Fibroblast of the aortic adventitia (primary cell): ENCODE measurements at places on chromosomes 7 and 10.

- no peak for DNase-seq
These were observed 652 bp downstream of the HMX2 start for GRCh38 chr10:123148414-123149161.

- no peak for DNase-seq
These were observed 14.0 kb downstream of the NACAD start for GRCh38 chr7:45074528-45075354.

DNA sequence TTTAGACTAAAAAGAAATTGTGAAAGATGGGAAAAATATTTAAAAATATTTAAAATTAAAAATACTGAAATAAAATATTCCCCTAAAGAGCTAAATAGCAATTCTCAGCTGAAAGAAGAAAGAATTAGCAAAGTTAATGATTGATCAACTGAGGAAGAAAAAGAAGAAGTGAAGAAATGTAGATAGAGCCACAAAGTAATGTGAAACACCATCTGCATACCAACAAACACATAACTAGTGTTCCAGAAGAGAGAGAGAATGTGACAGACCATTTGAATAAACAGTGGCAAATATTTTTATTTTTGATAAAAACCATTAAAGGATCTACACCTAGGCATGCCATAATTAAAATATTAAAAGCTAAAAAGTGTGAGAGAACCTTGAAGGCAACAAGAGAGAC lies 784.5 kb upstream of the ZWINT start:
- no peak for DNase-seq

DNA sequence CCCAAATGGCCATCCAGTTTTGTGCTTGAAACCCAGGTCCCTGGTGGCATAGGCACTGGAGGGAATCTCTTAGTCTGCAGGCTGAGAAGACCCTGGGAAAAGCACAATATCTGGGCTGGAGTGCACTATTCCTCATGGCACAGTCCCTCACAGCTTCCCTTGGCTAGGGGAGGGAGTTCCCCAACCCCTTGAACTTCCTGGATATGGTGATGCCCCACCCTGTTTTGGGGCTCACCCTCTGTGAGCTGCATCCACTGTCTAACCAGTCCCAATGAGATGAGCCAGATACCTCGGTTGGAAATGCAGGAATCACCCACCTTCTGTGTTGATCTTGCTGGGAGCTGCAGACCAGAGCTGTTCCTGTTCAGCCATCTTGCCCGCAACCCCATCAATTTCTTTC lies 19.8 kb upstream of the NAMPT start:
- no peak for DNase-seq

- DNase-seq = peak; percentile 46
These were observed 93.4 kb downstream of the AVL9 start for GRCh38 chr7:32588657-32589056.

DNA sequence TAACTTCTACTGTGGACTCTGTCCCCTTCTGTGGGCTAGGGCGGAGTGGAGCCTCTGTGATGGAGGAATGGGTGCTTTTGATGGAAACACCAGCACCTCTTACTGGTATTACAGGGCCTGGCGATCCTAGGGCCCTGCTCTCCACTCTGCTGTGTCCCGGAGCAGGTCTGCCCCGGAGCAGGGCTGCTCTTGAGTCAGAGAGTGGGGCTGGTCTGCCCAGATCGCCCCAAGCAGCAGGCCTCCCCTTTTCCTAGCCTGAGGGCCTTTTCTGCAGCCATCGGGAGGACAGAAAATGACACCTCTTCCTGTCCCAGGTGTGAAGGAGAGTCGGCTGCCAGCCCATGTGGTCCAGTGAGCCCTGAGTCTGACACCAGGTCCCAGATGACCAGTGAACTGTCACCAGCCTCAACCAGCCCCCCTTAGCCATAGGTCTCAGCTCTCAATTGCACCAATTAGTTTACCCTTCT lies 1.4 kb downstream of the ZNF282 start:
- DNase-seq = no peak

DNA sequence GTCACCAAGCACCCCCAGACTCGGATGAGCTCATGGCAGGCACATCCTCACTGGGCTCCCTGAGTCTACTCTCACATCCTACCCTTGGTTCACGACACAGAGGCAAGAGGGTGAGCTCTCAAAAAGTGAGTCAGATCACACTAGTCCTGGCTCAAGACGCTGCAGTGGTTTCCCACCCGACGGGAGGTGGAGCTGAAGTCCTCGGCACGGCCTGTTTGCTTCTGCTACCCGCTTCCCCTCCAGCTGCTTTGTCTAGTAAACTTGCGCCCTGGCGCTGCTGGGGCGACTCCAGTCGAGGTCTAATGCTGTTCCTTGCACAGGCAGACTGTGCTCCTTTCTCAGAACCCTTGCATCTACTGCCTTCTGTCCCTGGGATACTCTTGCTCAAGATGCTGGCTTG lies 13.5 kb upstream of the SFMBT2 start:
- no peak for DNase-seq

DNA sequence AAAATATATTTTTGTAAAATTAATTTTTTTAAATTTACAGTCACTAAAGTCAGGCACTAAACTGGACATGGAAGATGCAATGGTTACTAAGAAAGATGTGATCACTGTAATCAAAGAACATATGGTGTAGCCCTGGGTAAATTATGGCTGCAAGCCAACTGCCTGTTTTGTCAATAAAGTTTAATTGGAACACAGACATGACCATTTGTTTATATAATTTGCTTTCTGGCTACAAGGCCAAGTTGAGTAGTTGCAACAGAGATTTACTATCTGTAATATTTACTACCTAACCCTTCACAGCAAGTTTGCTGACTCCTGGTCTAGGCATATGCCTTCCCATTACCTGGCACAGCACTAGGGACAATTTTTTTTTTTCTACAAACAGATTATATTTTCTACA lies 448.9 kb downstream of the ADRA2A start:
- no peak for DNase-seq

GRCh38 chr10:50260791-50261281 lies 9.5 kb upstream of the ASAH2 start:
- DNase-seq = no peak

- DNase-seq = no peak
These were observed 311.5 kb downstream of the REEP3 start for GRCh38 chr10:63832686-63833085.

DNA sequence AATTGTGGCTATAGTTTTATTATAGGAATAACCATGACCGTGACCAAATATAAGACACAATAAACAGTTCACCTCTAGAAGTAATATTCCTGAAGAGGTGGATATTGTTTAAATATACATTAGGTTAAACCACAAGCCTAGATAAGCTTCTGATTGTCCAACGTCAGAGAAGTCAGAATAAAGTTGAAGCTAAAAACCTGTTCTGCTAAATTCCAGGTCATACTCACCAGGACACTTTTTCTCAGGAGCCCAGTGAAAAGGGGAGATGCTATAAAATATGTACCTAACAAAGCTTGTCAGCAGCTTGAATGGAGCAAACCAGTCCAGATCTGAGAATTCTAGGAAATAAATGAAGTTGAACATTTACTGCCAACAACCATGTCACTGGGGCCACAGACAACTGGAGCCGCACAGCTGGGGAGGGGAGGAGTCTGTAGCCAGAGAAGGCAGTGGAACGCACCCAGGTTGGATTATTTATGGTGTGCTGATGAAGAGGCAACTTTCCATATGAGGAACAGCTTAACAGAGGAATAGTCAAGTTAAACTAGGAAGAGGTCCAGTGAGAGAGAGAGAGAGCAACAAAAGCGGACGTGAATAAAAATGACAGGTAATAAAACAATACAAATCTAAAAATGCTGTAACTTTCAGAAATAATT lies 191.1 kb downstream of the ZNF438 start:
- DNase-seq = peak; percentile 51

DNA sequence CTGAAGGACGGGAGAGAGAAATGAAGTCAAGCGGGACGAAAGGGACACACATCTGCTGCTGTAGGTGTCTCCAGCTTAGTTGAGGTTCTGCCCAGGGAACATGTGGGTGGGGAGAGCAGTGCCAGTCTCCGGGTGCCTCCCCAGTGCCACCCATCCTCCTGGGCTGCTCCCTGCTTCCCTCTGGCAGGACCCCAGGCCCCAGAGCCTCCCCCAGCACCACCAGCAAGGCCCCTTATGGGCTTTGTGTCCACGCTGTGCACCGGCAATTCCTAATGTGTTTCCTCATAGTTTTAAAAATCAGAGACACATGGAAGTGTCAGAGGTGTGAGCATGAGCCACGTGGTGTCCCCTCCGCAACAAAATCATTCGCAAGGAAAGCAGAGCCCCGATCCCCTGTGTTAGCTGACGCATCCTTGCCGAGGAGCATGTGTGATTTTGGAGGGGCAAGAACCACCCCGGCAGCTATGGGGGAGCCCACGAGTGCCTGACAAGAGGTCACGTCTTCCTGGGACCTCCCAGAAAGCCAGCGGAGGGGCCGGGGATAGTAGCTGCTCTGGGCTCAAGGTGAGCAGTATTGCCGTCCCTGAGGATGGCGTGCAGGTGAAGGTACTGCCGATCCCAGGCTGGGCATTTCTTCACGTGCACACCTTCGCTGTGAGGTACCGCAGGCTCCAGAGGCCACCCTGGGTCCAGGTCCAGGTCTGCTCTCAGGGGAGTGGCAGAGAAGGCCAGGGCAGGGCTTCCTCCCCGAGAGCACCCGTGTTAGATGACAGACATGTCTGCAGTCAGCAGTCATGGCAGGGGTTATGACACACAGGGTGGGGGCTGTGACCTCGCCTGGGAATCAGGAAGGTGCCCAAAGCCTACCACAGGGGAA lies 448.2 kb upstream of the FOXK1 start:
- DNase-seq = no peak

DNA sequence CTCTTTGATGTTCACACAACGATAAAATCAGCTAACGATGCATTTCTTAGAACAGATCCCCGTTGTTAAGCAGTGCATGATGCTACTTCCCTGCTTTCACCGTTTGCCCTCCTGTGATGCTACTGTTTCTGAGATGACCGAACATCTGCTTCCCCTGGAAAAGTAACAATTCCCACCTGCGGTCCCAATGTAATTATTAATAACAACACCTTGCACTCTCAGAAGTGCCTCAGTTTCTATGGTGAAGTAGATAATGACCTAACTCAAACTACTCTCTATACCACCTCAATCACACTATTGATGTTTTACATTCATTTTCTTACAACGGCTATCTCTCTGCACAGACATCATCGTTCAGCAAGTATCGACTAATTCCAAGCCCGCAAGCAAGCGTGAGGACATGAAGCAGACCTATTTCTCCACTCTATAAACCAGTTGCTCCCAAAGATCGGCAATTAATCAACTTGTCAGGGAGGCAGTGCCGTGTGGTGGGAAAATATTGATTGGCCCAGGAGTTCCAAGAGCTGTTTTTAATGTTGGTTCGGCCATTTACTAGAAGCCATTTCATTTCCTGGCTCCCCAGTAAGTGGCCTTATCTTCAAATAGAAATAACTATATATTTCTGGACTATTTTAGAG lies 42.7 kb downstream of the FAM107B start:
- no peak for DNase-seq

DNA sequence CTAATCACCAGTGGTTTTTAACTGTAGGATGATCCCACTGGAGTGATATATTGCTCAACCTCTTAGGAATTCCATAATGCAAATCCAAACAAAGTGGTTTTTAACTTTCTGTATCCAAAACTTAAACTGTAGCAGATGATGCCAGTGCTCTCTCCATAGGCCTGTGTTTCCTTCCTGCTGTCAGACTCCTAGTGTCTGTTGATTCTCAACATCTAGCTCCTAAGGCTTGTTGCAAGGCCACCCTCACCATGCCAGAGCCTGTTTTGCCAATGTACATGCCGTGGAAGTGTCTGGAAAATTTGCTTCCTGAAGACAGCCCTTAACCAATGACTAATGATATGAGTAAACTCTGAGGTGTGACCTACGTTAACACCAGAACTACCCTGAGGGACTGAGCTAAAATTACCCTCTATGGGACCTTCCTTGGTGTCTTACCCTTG lies 39.3 kb downstream of the C1GALT1 start:
- DNase-seq = peak; percentile 92

DNA sequence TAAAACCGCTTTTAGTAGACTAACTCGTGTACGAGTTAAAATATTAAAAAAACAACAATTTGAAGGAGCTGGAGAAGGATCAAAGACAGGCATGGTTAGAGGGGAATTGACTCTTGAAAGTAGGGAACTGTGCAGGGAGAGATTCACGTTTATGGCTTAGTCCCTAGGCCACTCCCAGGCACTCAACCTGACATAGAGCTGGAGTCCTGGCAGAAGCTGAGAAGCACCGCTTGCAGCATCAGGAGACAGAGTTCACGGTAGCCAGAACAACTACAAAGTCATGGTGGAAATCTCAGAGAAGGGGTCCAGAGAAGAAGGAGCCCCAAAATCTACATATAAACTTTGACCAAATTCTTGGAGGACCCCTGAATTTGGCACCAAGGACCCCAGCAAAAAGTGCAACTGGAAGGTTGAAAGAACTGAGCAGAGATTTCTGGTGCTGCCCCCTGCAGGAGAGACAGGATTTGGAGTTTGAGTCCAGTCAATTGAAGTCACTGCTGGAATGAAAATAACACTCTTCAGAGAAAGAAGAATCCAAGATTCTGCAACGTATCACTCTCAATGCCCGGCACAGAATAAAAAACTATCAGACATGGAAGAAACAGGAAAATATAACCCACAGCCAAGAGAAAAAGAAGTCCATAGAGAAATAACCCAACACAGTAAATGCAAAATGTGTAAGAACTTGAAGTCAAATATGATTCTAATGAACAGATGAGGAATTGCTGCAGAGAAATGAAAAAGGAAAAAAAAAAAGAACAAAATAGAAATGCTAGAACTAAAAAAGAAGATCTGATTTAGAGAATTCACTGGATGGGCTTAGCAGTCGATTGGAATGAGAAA lies 493.3 kb upstream of the PODXL start:
- peak; percentile 46 for DNase-seq

DNA sequence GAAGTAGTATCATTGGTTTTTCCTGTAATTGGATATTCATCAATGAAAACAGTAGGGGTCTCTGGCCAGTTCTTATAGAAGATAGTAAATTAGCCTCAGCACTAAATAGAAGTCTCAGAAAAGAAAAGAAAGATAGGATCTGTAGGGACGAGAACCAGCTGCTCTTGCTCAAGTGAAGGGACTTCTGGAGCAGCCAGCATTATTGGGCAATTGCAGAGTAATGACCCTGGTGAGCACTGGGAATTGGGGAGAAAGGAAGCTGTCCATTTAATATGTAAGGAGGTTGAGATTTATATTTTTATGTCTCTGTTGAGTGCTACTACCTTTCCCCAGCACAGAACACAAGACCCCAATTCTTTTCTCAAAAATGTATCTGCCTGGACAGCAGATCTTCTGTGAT lies 61.2 kb upstream of the WNT16 start:
- DNase-seq = peak; percentile 9

GRCh38 chr7:229184-229964 lies 37.0 kb downstream of the FAM20C start:
- DNase-seq = peak; percentile 98

GRCh38 chr7:95473276-95473985 lies 12.3 kb upstream of the ASB4 start:
- no peak for DNase-seq
